Fibroblast of skin of back (primary cell): ENCODE measurements at places on chromosomes 4 and X.

DNA sequence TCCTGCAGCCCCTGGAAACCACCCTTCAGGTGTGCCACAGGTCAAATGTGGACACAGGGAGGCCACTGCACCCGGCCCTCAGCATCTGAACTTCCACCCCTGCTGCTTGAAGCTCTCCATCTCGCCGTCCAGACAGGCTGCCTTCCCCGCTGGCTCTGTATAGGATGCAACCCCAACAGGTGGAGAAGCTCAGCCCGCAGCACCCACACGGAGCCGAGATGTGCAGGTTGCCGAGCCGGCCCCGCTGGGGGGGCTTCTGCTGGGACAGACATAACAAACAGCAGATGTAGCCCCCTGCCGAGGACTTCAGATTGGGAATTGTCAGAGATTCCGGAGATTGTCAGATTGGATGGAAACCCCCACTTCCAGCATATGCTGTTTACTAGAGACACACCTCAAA lies 20.5 kb downstream of the TMEM187 start:
- no peak for DNase-seq

DNA sequence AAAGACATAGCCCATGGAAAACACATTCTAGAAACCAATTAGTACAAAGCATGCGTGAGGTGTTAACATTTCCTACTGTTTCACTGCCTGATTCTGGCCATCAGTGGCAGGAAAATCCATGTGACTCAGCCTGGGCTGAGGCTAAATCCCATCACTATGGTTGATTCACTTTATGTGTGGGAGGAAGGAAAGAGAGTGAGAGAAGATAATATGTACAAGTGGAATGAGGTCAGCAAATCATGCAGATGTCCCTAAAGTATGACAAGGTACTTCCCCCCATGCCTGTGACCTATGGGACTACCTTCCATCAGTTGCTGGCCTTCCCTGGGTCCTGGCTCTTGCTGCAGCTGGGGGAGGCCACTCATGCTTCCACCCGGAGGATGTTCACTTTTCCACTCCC lies 64.2 kb upstream of the MAP3K15 start:
- DNase-seq, result peak; percentile 35

DNA sequence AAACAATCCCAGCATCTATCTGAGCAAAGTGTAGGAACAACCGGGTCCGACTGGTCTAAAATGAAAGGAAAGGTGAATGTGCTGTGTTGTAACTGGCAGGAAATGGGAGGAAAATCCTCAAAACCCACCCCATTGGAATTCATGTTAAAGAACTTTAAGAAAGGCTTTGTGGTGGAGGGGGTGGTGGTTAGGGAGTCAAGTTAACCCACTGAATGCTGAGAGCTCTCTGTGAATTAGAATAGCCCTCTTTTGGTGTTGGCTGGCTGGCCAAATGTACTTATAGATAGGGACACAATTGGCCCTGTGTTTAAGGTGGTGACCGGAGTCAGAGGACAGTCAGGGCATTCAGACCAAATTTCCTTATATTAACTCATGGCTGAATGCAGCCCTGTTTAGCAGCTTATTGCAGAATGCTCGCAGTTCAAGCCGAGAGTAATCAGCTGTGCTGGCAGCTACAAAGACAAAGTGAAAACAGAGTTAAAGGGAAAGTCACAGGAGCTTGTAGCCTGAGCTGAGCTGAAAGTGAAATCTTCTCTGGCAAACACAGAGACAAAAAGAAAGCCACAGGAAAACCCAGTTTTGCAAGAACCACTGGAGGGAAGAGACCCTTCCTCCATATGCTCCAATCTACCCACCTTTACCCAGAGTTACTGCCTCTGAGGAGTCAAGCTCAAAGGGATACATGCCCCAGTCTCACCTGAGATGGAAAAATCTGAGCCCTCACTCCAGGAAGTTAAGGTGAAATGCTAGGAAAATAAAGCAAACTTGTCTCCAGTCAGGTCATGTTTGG lies 38.5 kb upstream of the UGT2B7 start:
- no peak for DNase-seq

DNA sequence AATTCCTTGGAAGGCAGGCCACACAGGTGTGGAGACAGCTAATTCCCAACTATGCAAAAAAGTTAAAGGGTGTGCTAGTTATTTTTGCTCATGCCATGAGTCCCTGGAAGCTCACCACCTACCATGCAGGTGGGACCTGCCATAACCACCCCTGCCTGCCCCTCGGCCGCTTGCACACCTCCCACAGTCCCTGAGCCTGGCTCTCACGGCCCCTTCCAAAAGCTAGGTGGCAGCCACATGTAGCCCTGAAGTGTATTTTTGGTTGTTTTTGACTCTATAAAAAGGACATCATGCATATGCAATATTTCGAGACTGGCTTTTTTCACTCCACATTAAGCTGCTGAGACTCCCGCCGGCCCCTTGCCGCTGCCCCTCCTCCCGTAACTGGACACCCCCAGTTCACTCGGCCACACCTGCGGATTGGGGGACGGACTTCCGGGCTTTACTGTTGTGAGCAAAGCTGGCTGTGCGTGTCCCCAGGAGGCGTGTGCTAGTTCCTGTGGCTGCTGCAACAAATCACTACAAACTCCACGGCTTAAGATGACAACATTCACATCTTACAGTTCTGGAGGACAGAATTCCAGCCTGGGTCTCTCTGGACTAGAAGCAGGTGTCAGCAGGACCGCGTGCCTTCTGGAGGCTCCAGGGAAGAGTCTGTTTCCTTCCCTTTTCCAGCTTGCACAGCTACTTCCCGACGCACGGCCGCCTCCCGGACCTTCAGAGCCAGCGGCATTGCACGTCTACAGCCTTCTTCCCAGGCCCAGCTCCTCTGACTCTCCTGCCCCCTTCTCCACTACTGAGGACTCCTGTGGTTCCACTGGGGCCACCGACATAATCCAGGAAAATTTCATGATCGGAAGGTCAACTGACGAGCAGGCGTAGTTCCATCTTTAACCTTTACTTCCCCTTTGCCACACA lies 24.8 kb downstream of the ZFYVE28 start:
- no peak for DNase-seq

DNA sequence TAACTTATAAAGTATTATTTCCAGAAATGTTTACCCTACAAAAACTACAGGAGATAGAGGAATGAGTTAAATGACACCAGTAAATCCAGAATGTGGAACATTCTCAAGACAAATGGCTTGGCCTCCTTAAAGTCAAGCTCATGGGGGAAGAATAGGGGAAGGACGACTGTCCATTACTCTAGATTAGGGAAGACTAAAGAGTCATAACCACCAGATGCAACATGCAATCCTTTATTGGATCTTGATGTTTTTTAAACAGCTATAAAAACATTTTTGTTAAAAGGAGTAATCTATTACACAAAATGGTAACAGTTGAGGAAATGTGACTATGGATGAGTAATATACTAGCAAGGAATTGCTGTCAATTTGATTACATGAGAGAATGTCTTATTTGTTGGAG lies 11.1 kb downstream of the ACOT9 start:
- DNase-seq, result no peak

DNA sequence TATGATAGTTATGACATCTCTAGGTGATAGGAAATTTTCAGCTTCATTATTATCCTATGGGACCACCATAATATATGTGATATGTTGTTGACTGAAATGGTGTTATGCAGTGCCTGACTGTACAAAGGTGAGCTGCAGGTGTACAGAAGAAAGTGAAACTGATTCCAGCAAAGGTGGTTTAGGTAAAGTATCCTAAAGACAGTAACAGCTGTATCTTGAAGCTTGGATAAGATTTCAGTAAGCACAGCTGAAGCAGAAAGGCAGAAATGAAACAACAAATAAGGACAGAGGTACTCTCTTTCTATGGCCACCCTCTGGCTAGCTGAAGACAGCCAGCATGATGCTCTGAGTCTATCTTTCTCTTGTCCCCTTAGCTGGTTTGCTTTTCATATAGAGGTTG lies 30.0 kb upstream of the PGK1 start:
- DNase-seq, result no peak

- peak; percentile 84 for DNase-seq
Measured at GRCh38 chrX:118520216-118521206, 24.9 kb downstream of the DOCK11 start.

GRCh38 chr4:54543088-54543795 lies 114.5 kb upstream of the KIT start:
- DNase-seq, result peak; percentile 99

- no peak for DNase-seq
Measured at GRCh38 chr4:173463816-173464215, 64.9 kb upstream of the SCRG1 start.

DNA sequence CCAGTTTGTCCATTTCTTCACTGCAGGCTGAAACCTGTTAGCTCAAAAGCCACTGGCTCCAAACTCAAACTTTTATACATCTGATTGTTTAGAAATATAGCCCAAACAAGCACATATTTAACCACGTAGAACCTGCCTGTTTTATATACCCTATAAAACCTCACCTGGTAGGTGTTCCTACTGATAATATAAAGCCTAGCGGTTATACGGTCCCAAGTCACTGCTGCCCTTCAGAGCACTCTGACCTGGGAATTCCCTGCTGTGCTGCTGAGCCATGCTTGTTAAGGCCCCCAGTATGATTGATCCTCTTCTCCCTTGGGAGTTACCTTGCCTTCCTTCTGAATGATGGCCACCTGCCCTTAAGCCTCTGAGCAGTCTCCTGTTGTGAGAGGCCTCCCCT lies 432.8 kb upstream of the LCORL start:
- DNase-seq, result no peak
